ENCODE measurements at places on chromosomes 2 and 18. TPM values are rescaled to one million over a fixed set of nuclear protein-coding genes. Genes with fewer than 3 reads are reported as not detected.

Gene OTOS
- total RNA-seq = not detected

Gene FOXI3
- total RNA-seq = not detected

Gene ADCY3
- 42.3 TPM for total RNA-seq

Gene FTCDNL1
- total RNA-seq = 1.00 TPM

Gene STK25
- 140 TPM for total RNA-seq

Gene ITGB1BP1
- total RNA-seq = 33.7 TPM

Gene IL36G
- total RNA-seq = not detected

Gene ST6GAL2
- total RNA-seq = under 0.01 TPM

Gene VWC2L
- total RNA-seq = not detected

Data from smooth muscle cell of bladder (primary cell).